ENCODE measurements at places on chromosomes 3 and 15. TPM values are rescaled to one million over a fixed set of nuclear protein-coding genes. Genes with fewer than 3 reads are reported as not detected.

Gene CHCHD6
- 32.2 TPM for total RNA-seq

- DNase-seq = no peak
These were observed 542 bp upstream of the MEIS2 start for GRCh38 chr15:37100966-37101215.

Gene SLMAP
- total RNA-seq = 101 TPM

DNA sequence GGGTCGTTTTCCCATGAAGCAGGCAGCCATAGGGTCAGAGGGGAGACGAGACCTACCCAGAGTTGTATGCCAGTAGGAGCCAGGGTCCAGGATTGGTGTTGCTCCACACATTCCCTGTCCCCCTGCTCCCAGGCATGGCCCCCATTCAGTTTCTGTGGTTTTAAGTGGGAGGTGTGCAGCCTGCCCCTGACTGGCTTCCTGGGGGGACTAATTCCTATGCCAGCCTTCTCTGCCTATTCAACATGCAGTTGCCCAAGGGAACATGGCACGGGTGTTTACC is 126.3 kb downstream of the EEFSEC start:
- DNase-seq = no peak

DNA sequence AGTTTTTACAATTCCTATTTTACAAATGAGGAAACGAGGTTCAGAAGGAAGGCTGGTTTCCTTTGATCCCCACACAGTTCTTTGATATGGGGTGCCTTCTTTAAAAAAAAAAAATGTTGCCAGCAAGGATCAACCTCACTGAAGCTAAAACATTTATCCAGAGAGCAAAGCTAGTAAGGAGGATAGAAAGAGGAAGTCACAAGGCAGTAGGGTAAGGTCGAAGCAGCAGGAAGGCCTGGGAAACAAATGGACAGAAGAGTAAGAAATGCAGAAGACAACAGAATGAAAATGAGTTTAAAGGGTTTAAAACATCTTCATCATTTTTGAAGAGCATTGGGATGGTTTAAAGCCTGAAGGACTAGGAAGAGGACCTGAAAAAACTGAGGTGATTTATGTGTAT is 30.6 kb upstream of the CP start:
- DNase-seq = no peak
